ENCODE measurements at places on chromosomes 1 and 21.

DNA sequence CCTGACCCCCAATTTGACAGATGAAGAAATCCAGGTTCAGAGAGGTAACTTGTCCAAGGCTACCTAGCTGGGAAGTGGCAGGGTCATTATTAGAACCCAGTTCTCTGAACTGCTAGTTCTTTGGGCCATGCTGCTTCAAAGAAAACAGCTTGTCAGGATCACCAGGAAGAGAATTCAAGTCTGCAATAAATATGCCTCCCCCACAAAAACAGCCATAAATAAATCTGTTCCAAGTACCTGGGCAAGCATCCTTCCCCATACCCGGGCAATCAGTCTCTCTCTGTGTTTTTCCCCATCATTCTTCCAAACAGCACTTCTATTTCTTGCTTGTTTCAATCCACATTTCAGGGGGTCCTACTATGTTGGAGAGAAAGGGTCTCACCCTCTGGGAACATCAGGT, 34.1 kb downstream of the SLC9A1 start:
- DNase-seq, result no peak

- no peak for DNase-seq
These were observed 7.1 kb upstream of the RASAL2 start for GRCh38 chr1:178086766-178087165.

DNA sequence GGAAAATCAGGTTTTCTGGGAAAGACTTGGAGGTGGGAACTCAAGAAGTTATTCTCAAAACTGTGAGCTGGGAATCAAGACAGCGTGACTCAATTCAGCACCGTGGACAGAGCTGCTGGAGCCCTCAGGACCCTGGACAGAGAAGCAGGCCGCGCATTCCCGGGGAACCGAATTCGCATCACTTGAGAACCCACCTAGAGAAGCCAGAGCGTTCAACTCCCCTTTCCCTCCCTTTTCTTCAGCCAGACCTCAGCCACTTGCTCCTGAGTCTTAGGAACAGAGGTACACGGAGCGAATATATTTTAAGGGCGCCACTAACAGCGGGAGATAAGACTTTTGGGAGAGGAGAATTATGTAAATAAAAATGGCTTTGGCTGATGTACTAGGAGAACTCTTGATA, 2.0 kb upstream of the LIN28A start:
- DNase-seq, result peak; percentile 63

DNA sequence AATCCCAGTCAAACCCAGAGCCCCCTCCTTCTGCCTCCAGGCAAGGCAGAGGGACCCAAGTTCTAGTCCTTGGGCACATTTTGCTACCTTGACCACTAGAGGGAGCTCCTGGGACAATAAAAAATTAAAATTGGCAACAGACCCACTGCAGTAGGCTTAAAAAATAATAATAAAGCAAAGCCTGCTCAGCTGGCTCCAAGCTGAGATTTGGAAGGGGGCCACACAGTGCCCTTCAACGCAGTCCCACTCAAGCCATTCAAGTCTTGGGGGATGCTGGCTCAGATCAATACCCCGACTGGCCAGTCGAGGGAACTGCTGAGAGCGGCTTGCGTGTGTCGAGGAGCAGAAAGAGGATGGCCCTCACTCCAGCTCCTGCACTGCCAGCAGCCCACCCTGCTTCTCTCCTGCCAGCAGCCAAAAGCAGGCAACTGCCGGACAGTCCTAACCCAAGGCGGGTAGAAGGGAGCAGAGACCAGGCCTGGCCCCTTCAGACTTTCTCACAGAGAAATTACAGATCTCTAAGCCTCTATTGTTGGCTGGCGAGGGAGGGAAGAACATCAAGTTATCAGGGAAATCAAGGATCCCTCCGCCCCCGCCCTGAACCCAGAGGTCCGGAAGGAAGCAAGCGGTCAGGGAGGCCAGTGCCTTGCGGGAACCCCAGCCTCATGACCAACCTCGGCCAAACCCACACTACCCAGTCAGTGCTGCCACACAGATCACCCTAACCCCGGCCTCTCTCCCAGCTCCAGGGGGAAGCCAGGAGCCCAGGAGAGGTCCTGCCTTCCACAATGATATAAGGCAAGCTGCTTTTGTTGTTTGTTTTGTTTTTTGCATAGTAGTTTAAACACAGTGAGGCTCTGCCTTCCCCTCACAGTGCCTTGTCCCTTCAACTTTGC, 4.9 kb upstream of the ALDH4A1 start:
- peak; percentile 33 for DNase-seq

GRCh38 chr1:160834945-160835565, 27.6 kb downstream of the CD244 start:
- no peak for DNase-seq

DNA sequence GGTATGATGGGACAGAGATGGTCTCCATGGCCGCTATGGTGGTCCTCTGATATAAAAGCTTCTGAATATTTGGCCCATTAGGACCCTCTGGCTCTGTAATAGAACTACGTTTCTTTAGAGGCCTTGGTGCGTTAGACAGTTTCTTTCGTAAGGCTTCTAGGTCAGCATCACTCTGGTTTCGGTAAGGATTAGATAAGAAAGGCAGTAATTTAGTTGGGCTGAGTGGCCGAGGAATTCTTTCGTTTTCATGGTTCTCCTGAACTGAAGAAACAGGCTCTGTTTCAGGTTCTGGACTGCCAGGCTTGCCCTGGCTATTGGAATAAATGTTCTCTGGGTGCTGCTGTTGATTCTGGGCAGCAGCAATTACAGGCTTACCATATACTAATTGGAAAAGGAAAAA, 49.5 kb downstream of the TP53BP2 start:
- no peak for DNase-seq

- DNase-seq, result no peak
These were observed 65.9 kb downstream of the MACF1 start for GRCh38 chr1:39270368-39270767.

GRCh38 chr1:208781391-208782045, 537.3 kb upstream of the PLXNA2 start:
- no peak for DNase-seq

GRCh38 chr21:27475363-27475955, 508.6 kb upstream of the ADAMTS5 start:
- no peak for DNase-seq

- no peak for DNase-seq
These were observed 10.0 kb upstream of the LRRC8D start for GRCh38 chr1:89810880-89811279.

DNA sequence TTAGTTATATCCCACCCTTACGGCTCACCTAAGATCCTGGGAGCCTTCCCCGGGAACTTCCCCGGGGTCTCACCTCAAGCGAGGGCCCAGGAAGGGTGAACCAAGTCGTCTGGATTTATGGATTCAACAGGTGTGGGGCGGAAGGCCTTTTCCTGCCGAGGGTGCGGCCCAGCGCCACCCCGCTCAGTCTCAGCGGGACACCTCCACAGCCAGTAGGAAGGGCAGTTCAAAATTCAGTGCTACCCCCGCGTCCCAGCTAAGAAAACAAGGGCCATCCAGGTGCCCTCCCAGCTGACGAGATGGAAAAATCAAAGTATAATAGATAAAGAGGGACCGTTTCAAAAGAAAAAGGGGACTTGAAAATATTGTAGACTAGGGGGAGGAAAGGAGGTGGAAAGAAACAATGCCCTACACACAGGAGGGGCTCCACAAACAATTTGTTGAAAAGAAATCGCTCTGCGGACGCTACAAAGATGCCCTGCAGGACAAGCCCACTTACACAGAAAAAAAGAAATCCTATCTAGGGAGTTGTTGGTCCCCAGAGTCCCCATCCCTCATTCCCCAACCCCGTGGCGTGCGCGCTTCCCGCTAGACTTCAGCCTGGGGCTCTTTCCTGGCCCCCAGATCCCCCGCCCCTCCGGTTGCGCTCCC, 1.3 kb downstream of the SLC2A1 start:
- DNase-seq, result no peak

DNA sequence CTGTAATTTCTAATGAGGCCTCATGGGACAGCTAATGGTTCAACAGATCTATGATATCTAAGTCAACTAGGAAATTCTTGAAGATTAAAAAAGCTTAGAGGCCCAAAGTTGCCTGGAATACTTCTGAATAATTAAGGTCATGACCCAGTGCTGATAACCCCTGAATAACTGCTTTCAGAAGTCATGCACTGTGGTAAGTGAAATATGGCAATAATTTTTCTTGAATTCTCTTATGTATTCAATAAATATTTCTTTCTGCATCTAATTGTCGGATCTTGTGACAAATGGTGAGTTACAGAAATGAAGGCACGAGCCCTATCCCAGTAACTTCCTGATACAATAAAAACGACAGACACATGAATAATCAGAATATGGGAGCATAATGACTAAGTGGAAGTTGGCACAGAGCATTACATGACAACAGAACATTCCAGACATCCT, 219.3 kb upstream of the GREM2 start:
- DNase-seq, result no peak

DNA sequence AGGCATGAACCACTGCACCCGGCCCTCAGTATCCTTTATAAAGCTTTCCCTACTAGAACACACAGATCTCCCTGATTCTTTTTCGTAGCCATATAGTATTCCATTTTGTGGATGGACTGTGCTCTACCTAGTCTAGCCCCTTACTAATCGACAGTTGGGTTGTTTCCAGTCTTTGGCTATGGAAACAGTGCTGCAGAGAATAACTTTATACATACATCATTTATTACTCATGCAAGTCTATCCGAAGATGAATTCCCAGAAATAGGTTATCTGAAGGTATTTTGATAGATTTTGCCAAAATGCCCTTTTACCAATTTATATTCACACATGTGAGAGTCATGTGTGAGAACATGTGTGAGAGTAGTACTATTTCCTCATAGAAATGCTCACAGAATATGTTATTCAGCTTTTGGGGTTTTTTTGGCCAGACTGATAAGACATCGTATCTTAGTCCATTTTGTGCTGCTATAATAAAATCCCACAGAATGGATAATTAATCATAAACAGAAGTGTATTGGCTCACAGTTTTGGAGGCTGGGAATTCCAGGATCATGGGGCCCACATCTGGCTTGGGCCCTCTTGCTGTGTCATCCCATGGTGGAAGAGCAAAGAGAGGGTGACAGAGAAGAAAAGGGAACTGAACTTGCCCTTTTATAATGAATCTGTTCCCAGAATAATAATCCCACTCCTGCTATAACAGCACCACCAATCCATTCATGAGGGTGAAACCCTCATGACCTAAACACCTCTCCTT, 17.3 kb upstream of the FGR start:
- DNase-seq, result no peak

- no peak for DNase-seq
These were observed 56.4 kb upstream of the SAMSN1 start for GRCh38 chr21:14602382-14602958.

GRCh38 chr1:110337704-110338308, 1.4 kb upstream of the RBM15 start:
- DNase-seq, result peak; percentile 56

DNA sequence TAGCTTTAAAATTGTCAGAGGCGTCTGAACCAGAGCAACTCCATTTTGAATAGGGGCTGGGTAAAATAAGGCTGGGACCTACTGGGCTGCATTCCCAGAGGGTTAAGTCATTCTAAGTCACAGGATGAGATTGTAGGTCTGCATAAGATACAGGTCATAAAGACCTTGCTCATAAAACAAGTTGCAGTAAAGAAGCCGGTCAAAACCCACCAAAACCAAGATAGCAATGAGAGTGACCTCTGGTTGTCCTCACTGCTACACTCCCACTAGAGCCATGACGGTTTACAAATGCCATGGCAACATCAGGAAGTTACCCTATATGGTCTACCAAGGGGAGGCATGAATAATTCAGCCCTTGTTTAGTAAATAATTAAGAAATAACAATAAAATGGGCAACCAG, 143.6 kb downstream of the GABPA start:
- DNase-seq, result no peak

- no peak for DNase-seq
These were observed 8.2 kb upstream of the ST6GALNAC3 start for GRCh38 chr1:76066394-76066793.

- DNase-seq, result peak; percentile 61
These were observed 61.4 kb downstream of the OLFML2B start for GRCh38 chr1:161962091-161962887.

GRCh38 chr1:201748335-201748734, 80.6 kb upstream of the IPO9 start:
- no peak for DNase-seq

- no peak for DNase-seq
These were observed 16.1 kb downstream of the CNR2 start for GRCh38 chr1:23897083-23897482.

GRCh38 chr1:61285371-61285885, 203.1 kb downstream of the NFIA start:
- no peak for DNase-seq

DNA sequence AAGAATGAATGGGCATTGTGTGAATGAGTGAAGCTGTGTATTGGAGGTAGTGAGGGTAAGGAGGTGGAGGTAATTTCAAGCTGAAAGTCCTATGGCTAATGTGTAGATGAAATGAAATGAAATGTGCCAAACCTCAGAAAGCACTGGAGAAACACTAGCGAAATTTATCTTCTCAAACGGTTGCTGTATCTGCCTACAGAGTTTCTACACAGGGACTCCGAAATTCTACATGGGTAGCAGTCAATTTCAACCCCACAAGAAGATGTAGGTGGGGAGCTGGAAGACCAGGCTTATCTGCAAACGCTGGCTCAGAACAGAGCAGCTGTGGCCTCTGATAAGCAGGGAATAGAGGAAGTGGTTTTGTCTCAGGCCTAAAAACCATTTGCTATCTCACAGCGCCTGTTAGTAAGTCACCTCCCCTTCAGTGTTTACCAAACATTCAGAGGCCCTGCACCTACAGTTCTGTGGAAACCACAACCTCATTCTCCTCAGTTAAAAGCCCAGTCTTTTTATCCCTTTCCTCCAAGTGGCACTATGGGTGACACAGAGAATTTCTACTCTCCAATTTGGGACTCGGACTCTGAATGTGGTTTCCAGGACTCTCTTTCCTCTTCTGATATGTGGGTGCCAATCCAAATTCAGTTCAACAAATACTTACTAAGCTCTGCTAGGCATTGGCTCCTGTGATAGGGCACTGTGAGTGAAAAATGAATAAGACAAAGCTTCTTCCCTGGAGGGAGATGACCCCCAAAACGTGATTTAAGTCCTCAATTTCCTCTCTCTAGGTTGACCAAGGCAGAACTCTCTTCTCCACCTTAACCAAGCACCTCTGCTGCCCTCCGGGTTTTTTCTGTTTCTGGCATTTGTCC, 17.2 kb upstream of the SLAMF6 start:
- DNase-seq, result no peak

Measured in activated naive CD8-positive, alpha-beta T cell treated with anti-CD3 and anti-CD28 coated beads for 36 hours (primary cell).